Vagina (tissue), 2 donors: ENCODE measurements at places on chromosomes 7 and 10. TPM values are rescaled to one million over a fixed set of nuclear protein-coding genes. Genes with fewer than 3 reads are reported as not detected.

FKBP9 gene
- 113 TPM for total RNA-seq

TMEM72 gene
- total RNA-seq: not detected

DNA sequence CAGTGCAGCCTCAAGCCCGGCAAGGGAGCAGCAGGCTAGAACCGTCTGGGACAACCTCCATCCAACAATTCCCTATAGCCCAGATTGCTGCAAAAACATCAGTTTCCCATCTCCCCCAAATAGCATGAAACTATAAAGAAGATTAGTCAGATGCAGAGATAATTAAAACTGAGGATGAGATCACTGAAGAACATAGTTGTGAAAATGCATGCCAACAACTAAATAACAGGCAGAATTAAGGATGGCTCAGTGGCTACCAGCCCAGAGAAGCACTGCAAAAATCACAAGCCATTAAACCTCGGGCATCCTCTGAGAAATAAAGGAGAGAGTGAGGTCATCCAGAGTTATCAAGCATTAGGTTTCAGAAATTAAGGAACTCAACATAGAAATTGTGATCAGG, 427.1 kb downstream of the TNS3 start:
- H3K4me3 ChIP-seq: no peak overlapping the region
- DNase-seq: no peak
- H3K36me3 ChIP-seq: no peaks in the 10 kb centered on the region
- peak overlapping the region; percentile 45 for H3K27ac ChIP-seq
- no peaks in the 10 kb centered on the region for H3K27me3 ChIP-seq

GRCh38 chr10:33067917-33068316, 109.9 kb upstream of the ITGB1 start:
- DNase-seq: no peak
- H3K4me1 ChIP-seq: no peaks in the 10 kb centered on the region
- no peaks in the 10 kb centered on the region for H3K36me3 ChIP-seq
- no peak overlapping the region for H3K4me3 ChIP-seq
- H3K27ac ChIP-seq: no peak overlapping the region
- H3K27me3 ChIP-seq: no peaks in the 10 kb centered on the region

GRM8 gene
- not detected for total RNA-seq

SEMA3A gene
- total RNA-seq: 3.4 TPM

GRCh38 chr7:47771336-47771989, 176.8 kb downstream of the PKD1L1 start:
- no peaks in the 10 kb centered on the region for H3K27me3 ChIP-seq
- no peak overlapping the region for H3K4me3 ChIP-seq
- no peak overlapping the region for H3K27ac ChIP-seq
- H3K4me1 ChIP-seq: no peaks in the 10 kb centered on the region

DNA sequence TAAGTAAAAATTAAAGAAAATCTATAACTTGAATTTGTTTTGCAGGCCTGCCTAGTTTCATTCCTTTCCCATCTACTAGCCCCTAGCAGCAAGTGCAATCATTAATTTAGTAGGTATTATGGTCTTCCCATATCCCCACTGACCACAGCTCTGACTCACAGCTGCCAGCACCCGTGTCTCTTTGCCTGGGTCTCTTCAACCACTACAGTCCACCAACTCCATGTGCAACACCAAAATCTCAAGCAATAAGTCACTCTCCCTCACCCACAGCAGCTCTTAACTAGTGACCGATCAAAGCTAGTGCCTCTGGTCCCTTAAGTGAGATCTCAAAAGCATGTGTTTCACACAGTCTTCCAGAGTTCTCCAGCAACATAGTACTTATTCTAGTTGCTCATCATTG, 26.0 kb upstream of the THSD7A start:
- no peaks in the 10 kb centered on the region for H3K4me1 ChIP-seq
- H3K4me3 ChIP-seq: no peak overlapping the region
- H3K27ac ChIP-seq: no peak overlapping the region
- H3K27me3 ChIP-seq: no peaks in the 10 kb centered on the region

DNA sequence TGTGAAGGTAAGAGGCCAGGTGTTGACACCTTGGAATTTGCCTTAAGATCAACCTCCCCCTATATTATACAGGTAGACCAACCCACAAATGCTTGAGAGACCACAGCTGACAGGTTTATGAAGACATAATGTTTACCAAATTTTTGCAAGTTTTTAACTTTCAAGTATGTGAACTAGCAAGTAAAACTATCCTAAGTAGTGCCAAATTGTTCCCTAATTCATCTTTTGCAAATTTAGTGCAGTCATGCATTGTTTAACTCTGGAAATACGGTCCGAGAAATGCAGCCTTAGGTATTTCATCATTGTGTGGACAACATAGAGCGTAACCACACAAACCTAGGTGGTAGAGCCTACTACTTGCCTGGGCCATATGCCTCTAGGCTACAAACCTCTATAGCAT, 10.7 kb downstream of the UPP1 start:
- DNase-seq: no peak
- no peaks in the 10 kb centered on the region for H3K4me1 ChIP-seq
- H3K4me3 ChIP-seq: no peak overlapping the region
- peaks cover 61% of the 10 kb centered on the region for H3K36me3 ChIP-seq
- no peaks in the 10 kb centered on the region for H3K27me3 ChIP-seq

DNA sequence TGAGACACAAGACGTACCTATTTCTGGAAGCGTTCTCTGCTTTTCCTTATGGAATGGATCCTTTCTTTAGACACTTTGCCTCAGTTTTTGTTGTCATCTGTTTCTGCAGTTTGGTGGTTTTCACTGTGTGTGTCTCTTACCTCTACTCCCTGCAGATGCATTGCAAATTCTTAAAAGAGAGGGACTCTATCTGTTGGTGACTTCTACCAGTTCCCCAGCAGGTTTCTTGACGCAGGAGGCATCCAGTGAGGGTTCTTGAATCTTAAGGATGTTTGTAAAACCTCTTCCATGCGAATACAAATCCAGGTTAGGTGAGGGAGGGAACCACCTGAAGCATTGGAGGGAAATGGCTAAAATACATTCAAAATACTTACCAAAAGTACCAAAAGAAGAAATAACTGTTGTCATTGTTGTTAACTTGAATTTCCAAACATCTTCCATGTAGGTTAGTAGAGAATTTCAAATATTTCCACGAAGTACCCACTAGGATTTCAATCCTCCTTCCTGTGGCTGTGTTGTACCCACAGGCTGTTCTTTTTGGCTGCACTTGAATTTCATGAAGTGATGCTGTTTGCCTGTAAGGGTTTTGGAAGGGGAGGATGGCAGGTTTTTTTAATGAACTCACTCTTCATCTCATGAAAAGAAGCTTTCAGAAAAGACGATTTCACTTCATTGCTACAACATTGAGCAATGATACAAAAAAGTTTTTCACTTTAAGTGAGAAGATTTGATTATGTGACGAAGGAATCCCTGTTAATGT, 32.2 kb downstream of the PLXDC2 start:
- H3K36me3 ChIP-seq: no peaks in the 10 kb centered on the region
- DNase-seq: no peak
- H3K27me3 ChIP-seq: no peaks in the 10 kb centered on the region
- peaks cover 13% of the 10 kb centered on the region for H3K4me1 ChIP-seq
- no peak overlapping the region for H3K27ac ChIP-seq

DNA sequence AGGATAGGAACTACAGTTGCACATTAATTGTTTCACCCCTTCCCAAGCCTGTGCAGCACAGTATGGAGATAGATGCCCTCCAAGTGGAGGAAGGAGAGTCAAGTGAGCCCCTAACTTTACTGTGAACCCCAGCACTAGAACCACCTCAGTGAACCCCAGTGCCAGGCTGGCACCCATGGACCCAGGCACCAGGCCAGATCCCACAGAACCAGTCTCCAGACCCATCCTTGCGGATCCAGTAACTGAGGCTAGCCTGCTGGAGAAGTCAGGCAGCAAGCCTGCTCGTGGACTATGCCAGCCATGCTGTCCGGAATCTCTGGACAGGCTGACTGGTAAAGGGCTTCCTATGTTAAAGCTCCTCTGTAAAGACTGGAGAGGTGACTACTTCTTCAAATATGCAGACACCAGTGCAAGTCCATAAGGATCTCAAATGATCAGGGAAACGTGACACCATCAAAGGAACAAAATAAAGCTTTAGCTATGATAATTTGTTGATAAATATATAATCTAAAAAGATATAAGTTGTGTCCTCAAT, 27.7 kb downstream of the SHOC2 start:
- peaks cover 21% of the 10 kb centered on the region for H3K4me1 ChIP-seq
- no peak overlapping the region for H3K27ac ChIP-seq
- no peak overlapping the region for H3K4me3 ChIP-seq

- H3K36me3 ChIP-seq: peaks cover 3% of the 10 kb centered on the region
- H3K4me3 ChIP-seq: no peak overlapping the region
- H3K27me3 ChIP-seq: no peaks in the 10 kb centered on the region
These were observed 5.8 kb downstream of the ZNF212 start for GRCh38 chr7:149245244-149245643.

GRCh38 chr7:79770063-79770462, 316.6 kb upstream of the MAGI2 start:
- no peak overlapping the region for H3K27ac ChIP-seq
- no peaks in the 10 kb centered on the region for H3K4me1 ChIP-seq
- H3K36me3 ChIP-seq: no peaks in the 10 kb centered on the region
- no peaks in the 10 kb centered on the region for H3K27me3 ChIP-seq

- H3K27ac ChIP-seq: no peak overlapping the region
- H3K4me1 ChIP-seq: no peaks in the 10 kb centered on the region
- H3K27me3 ChIP-seq: no peaks in the 10 kb centered on the region
- H3K4me3 ChIP-seq: no peak overlapping the region
These were observed 136.2 kb upstream of the CTBP2 start for GRCh38 chr10:125296598-125296997.

RARRES2 gene
- total RNA-seq: 305 TPM

FAM131B gene
- 1.5 TPM for total RNA-seq

NPSR1 gene
- total RNA-seq: not detected

DNA sequence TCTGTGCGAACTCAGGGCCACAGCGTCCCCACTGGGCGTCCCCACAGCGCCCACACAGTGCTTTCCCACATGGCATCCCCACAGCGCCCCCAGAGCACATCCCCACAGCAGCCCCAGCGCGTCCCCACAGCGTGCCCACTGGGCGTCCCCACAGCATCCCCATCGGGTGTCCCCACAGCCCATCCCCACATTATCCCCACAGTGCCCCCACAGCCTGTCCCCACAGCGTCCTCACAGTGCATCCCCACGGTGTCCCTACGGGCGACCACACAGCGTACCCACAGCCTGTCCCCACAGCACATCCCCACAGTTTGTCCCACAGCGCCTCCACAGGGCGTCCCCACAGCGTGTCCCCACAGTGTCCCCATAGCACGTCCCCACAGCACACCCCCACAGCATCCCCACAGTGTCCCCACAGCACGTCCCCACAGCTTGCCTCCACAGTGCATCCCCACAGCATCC, 131.6 kb downstream of the ACTR3B start:
- no peak for DNase-seq
- no peak overlapping the region for H3K27ac ChIP-seq
- no peaks in the 10 kb centered on the region for H3K36me3 ChIP-seq
- no peak overlapping the region for H3K4me3 ChIP-seq
- no peaks in the 10 kb centered on the region for H3K27me3 ChIP-seq

PIP4K2A gene
- 20.6 TPM for total RNA-seq

OR2A42 gene
- total RNA-seq: not detected

GRCh38 chr10:105761576-105762260, 1120.6 kb downstream of the SORCS3 start:
- no peaks in the 10 kb centered on the region for H3K27me3 ChIP-seq
- DNase-seq: no peak
- no peak overlapping the region for H3K4me3 ChIP-seq
- H3K27ac ChIP-seq: no peak overlapping the region
- H3K4me1 ChIP-seq: no peaks in the 10 kb centered on the region
- H3K36me3 ChIP-seq: no peaks in the 10 kb centered on the region

GRCh38 chr7:118148930-118149329, 35.0 kb upstream of the LSM8 start:
- no peak overlapping the region for H3K4me3 ChIP-seq
- no peak overlapping the region for H3K27ac ChIP-seq
- H3K27me3 ChIP-seq: no peaks in the 10 kb centered on the region

- H3K4me3 ChIP-seq: no peak overlapping the region
- H3K27me3 ChIP-seq: no peaks in the 10 kb centered on the region
- H3K36me3 ChIP-seq: no peaks in the 10 kb centered on the region
- no peak for DNase-seq
- no peaks in the 10 kb centered on the region for H3K4me1 ChIP-seq
These were observed 102.0 kb upstream of the INSYN2A start for GRCh38 chr10:127298381-127298780.

GRCh38 chr10:71222601-71223346, 10.4 kb downstream of the UNC5B start:
- H3K4me3 ChIP-seq: no peak overlapping the region
- H3K4me1 ChIP-seq: peaks cover 17% of the 10 kb centered on the region
- no peak for DNase-seq

PIK3AP1 gene
- total RNA-seq: 5.9 TPM
